ENCODE measurements at places on chromosomes 7 and 10.

- DNase-seq, result no peak
These were observed 52.4 kb upstream of the TNRC18 start for GRCh38 chr7:5476001-5476400.

- DNase-seq, result no peak
These were observed 58.3 kb upstream of the NEBL start for GRCh38 chr10:20955355-20955893.

DNA sequence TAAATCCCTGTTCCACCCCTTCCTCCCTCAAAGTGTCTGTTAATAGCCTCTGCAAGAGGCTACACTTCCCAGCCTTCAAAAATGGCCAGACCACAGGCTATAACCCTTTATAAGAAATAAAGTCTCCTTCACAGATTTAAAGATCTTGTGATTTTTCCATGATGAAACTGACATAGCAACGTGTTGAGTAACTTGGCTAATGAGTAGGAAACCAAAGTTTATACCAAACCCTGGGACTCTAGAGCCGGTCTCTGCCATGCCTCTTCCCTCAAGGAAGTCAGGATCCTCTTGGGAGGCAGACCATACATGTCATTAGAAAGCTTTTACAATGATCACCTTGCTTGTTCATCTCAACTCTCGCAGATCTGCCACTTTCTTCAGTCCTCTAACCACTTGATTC, 44.4 kb downstream of the GRM8 start:
- DNase-seq, result no peak

- DNase-seq, result no peak
These were observed 107.5 kb downstream of the POU6F2 start for GRCh38 chr7:39085189-39085588.

DNA sequence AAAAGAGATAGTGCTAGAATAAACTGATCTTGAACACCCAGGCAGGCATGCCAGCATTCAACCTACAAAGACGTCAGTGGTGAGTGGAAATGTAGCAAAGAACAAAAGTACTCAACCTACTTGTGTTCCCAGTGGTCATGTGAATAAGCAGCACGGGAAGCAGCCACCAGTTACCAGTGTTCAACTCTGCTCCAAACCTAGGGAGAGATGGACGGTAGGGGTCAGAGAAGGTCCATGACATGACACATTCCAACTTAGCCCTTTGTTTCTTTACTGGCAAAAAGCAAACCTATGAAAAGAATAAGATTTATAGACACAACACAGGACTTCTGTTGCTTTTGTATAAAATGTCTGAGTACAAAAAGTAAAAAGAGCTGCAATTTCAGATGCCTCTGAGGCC, 511.4 kb downstream of the XPNPEP1 start:
- no peak for DNase-seq

DNA sequence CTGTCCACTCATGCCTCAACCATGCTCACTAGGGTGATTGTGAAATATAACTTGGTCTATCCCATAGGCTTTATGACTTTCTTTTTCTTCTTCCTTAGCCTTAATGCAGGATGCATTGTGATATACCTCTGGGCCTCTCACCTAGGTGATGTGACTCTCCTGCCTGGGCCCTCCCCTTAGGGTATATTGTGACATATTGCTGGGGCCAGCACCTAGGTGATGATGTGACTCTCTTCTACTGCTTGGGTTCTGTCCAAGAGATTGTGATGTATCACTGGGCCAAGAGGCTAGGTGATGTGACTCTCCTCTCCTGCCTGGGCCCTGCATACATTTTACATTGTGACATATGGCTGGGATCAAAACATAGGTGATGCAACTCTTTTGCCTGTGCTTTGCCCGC, 14.7 kb upstream of the ZNF107 start:
- no peak for DNase-seq

DNA sequence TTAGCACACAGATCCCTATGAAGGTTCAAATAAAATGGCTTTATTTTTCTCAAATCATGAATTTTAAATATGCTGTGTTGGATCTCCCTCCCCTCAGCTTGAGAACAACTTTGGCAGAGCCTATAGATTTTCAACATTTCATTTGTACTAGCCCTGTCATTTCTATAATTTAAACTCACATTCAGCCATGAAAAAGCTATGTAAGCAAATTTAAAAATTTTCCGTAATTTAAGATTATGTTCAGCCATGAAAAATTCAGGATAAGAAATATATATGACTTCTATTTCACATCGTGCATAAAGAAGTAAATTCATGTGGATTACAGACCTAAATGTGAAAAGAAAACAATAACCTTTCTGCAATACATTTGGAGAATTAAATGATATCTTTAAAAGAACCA, 36.5 kb upstream of the SCIN start:
- DNase-seq, result no peak
